ENCODE measurements at places on chromosomes 3 and 15. TPM values are rescaled to one million over a fixed set of nuclear protein-coding genes. Genes with fewer than 3 reads are reported as not detected.

IL17RB gene
- 9.5 TPM for total RNA-seq

CPLX3 gene
- total RNA-seq: 3.7 TPM

GOLGA6D gene
- 13.1 TPM for total RNA-seq

DOCK3 gene
- total RNA-seq: 11.2 TPM

HYPK gene
- 35.7 TPM for total RNA-seq

EXD1 gene
- 42.9 TPM for total RNA-seq

FAM81A gene
- total RNA-seq: 5.6 TPM

TEX55 gene
- 158 TPM for total RNA-seq

GRCh38 chr3:56988458-56989168 lies 71.9 kb upstream of the SPATA12 start:
- H3K4me1 ChIP-seq: peaks cover 56% of the 10 kb centered on the region
- peak; percentile 90 for DNase-seq
- H3K27me3 ChIP-seq: no peaks in the 10 kb centered on the region
- no peaks in the 10 kb centered on the region for H3K36me3 ChIP-seq
- H3K4me3 ChIP-seq: no peak overlapping the region
- no peak overlapping the region for H3K27ac ChIP-seq

DNA sequence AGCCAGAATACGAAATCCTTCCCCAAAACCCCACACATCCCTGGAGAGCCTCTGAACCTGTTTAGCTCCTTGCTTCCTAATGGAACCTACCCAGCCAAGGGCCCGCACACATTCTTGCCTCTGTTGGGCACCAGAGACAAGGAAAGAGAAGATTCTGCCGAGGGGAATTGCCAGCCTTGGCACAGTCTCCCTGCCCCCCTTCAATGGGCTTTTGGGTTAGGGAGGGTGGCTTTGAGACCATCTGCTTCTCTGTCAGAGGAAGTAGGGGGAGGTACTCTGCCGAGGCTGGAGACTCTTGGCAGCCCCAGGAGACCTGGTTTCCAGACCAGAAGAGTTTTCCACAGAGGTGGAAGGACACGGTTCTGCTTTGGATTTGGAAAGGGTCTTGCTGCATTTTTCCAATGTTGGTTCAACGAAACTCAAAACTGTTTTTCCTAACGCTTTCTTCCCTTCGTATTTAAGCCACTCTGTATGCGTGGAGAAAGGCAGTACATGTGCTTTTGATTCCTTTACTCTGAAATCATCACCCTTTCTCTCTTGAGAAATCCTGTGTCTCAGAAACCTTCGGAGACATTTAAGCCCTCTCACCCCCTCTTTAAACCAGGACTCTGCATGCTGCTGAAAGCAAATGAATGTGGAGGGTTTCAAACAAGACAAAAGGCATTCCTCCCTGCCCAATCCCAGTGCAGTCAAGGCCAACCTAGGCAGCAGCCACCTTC lies 78.8 kb upstream of the PRR23C start:
- no peak for DNase-seq
- H3K4me1 ChIP-seq: no peaks in the 10 kb centered on the region
- no peak overlapping the region for H3K4me3 ChIP-seq
- H3K36me3 ChIP-seq: no peaks in the 10 kb centered on the region

DNA sequence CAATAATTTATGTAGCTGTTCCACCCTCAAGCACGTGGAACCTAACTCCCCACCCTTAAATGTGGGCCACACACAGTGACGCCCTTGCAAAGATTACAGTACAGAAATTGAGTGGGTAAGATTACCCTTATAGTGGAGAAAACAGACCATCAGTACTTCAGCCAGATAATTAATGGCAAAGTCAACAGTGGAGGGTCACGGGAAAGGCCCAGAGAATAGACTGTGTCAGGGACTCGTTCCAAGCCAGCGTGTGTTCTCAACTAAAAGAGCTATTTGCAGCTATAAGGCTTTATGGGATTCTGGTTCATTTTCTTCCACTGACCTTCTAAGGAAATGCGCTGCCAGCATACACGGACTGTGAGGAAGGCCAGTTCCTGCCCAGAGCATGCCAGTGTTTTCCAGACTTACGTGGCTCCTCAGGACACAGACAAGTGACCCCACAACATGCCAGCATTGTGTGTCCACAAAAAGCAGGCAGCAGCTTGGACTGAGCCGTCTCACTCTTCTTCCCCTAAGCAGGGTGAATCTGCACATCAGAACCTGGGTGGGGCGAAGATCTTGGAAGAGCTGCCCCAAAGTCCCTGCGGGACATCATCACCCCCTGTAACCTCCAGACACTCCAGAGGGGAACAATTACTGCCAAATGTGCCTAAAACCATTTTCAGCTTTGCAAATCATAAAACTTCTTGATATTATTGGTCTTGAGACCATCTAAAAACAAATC lies 428.5 kb downstream of the OCA2 start:
- H3K4me3 ChIP-seq: no peak overlapping the region
- DNase-seq: peak; percentile 60
- no peaks in the 10 kb centered on the region for H3K27me3 ChIP-seq
- H3K36me3 ChIP-seq: no peaks in the 10 kb centered on the region
- H3K4me1 ChIP-seq: no peaks in the 10 kb centered on the region

GRCh38 chr15:84023636-84024035 lies 211.9 kb upstream of the GOLGA6L4 start:
- H3K27me3 ChIP-seq: no peaks in the 10 kb centered on the region
- peak; percentile 60 for DNase-seq
- no peaks in the 10 kb centered on the region for H3K4me1 ChIP-seq
- H3K27ac ChIP-seq: no peak overlapping the region

DNA sequence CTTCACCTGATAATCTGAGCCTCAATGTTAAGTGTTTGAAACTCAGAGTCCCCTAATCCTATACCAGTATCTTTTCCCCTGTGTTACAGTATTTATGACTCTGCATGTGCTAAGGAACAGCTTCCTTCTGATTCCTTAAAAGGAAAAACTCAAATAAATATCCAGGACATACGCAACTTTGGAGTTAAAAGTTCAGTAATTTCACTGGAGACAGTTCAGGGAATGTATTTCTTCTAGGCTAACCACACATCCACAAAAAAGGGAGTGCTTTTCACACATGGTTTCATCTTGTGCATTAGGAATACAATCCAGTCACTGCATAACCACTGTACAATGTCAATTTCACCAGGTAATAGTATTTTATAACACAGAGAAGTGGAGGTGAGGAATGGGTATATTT lies 31.0 kb downstream of the PGBD4 start:
- no peaks in the 10 kb centered on the region for H3K36me3 ChIP-seq
- peaks cover 5% of the 10 kb centered on the region for H3K4me1 ChIP-seq
- no peak for DNase-seq
- no peaks in the 10 kb centered on the region for H3K27me3 ChIP-seq
- no peak overlapping the region for H3K27ac ChIP-seq

DNA sequence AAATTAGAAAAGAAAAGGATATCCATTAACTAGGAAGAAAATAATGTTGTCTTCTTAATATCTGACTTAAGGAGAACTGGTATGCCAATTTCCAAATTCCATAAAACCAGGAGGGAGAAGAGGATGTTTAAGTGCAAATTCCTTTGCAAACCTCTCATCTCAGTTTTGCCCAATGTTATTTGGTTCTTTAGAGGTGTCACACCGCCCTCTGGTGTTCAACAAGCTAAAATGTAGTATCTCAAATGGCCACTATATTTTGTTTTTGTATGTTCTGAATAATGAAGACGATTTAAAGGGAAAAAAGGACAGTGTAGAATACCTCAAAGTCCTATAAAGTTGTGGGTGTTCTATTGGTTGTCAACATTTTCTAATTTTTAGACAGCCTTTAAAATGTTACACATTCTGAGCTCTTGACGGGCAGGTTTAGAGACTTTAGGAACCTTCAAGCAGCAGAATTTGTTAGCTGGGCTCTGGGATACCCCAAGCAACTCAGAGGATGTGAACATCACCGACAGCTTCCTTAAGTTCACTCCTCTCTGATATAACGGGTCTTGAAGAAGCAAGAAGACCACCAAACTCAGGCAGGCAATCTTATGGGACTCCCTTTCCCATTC lies 458.3 kb downstream of the MFSD1 start:
- DNase-seq: peak; percentile 50
- H3K27me3 ChIP-seq: no peaks in the 10 kb centered on the region
- H3K4me1 ChIP-seq: no peaks in the 10 kb centered on the region
- no peak overlapping the region for H3K4me3 ChIP-seq
- no peak overlapping the region for H3K27ac ChIP-seq

DNA sequence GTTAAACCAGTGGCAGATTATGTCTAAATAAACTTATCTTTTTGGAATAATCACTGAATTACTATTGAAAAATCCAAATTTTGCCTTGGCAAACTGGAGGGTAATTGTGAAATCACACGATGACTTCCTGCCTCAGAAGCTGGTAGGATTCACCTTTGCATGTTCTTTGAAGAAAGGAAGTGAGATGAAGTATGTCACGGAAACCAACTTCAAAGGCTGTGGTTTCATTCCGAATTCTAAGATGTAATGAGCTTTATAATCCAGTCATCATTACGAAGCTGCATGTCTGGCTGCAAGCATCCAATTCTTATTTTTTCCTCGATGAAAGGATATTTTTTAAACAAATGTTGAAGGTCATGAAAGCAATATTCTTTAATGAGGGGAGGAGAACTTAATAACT lies 15.0 kb upstream of the ZBED2 start:
- no peak overlapping the region for H3K27ac ChIP-seq
- no peak overlapping the region for H3K4me3 ChIP-seq
- DNase-seq: no peak
- H3K4me1 ChIP-seq: no peaks in the 10 kb centered on the region

- no peaks in the 10 kb centered on the region for H3K27me3 ChIP-seq
- no peak for DNase-seq
- no peaks in the 10 kb centered on the region for H3K4me1 ChIP-seq
- no peaks in the 10 kb centered on the region for H3K36me3 ChIP-seq
- no peak overlapping the region for H3K27ac ChIP-seq
Observed at GRCh38 chr3:70890020-70890394, 577.6 kb upstream of the MDFIC2 start.

DNA sequence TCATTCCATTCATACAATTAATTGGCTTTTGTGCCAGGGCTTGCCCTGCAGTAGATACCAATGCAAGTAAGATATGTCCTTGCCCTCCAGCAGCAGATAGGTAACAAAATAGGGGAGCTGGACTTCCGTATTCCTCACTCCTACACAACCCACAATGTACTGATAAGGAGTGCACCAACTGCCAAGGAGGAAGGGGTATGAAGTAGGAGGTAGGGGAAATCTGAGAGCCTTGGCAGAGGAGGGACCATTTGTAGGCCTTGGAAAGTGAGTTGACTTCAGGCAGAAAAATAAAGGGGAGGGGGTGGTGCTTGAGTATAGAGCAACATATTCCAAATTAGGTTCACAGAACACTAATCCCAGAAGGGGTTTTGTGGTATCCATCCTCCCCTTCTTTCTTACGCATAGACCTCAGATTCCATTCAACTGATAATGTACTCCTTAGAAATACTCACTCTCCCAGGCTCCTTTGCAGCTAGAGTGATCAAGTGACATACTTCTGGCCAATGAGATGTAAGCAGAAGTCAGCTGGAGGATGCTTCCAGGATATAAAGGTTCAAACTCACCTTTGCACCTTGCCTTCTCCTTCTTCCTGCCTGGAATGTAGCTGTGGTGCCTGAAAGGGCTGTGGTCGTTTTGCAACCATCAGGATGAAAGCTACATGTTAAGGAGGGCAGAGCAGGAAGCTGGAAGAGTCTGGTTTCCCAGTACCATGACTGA lies 127.1 kb upstream of the SMAD3 start:
- H3K27ac ChIP-seq: no peak overlapping the region
- no peaks in the 10 kb centered on the region for H3K4me1 ChIP-seq
- no peaks in the 10 kb centered on the region for H3K36me3 ChIP-seq
- H3K4me3 ChIP-seq: no peak overlapping the region
- DNase-seq: no peak

- no peak for DNase-seq
- no peak overlapping the region for H3K4me3 ChIP-seq
- no peaks in the 10 kb centered on the region for H3K4me1 ChIP-seq
- no peaks in the 10 kb centered on the region for H3K27me3 ChIP-seq
Observed at GRCh38 chr3:114857299-114857701, 289.8 kb downstream of the ZBTB20 start.

GRCh38 chr3:194574639-194575483 lies 58.4 kb downstream of the TMEM44 start:
- H3K27ac ChIP-seq: no peak overlapping the region
- H3K4me1 ChIP-seq: peaks cover 7% of the 10 kb centered on the region
- H3K27me3 ChIP-seq: no peaks in the 10 kb centered on the region
- H3K36me3 ChIP-seq: no peaks in the 10 kb centered on the region
- DNase-seq: no peak
- no peak overlapping the region for H3K4me3 ChIP-seq

- peak; percentile 82 for DNase-seq
- no peaks in the 10 kb centered on the region for H3K27me3 ChIP-seq
- H3K4me1 ChIP-seq: peaks cover 7% of the 10 kb centered on the region
Observed at GRCh38 chr3:127690823-127691452, 18.2 kb downstream of the ABTB1 start.

DNA sequence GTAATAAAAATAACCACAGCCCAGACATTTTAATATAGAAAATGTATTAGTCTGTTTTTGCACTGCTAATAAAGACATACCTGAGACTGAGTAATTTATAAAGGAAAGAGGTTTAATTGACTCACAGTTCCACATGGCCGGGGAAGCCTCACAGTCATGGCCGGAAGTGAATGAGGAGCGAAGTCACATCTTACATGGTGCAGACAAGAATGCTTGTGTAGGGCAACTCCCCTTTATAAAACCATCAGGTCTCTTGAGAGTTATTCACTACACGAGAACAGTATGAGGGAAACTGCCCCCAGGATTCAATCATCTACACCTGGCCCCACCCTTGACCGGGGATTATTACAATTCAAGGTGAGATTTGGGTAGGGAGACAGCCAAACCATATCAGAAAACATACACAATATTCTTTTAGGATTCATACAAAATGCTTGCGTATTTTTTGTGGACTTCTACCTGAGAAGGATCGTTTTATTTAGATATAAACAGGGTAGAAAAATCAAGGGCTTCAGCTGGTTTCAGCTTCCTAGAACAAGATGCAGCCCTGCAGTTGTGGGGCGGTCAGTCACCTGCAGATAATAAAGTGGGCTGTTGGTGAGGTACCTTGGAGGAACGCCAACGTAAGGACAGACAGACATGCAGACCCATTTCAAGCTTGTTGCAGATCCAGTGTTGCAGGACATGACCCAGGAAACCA lies 101.9 kb downstream of the TNIK start:
- H3K36me3 ChIP-seq: no peaks in the 10 kb centered on the region
- H3K4me1 ChIP-seq: peaks cover 4% of the 10 kb centered on the region
- no peak overlapping the region for H3K4me3 ChIP-seq
- DNase-seq: no peak
- no peak overlapping the region for H3K27ac ChIP-seq

- H3K4me3 ChIP-seq: no peak overlapping the region
- H3K36me3 ChIP-seq: no peaks in the 10 kb centered on the region
- DNase-seq: no peak
- H3K27ac ChIP-seq: no peak overlapping the region
- H3K27me3 ChIP-seq: no peaks in the 10 kb centered on the region
- no peaks in the 10 kb centered on the region for H3K4me1 ChIP-seq
Observed at GRCh38 chr3:172913911-172914655, 163.6 kb downstream of the ECT2 start.

DNA sequence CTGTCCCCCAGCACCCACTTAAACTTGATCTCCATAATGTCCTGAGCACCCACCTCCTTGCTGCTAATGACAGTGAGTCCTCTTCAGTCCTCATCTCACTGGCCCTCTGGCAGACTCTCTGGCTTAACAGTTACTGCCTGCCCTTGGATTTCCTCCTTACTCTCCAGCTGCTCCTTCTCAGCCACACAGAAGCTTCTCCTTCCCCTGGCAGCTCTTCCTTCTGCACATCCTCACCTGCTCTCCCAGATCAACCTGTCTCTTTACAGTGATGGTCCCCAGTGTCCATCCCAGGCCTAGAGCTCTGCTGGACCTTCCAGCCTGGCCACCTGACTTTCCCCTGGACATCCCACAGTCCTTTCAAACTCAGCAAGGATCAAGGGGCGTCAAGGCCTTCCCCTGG lies 47.4 kb upstream of the SMAD3 start:
- no peaks in the 10 kb centered on the region for H3K27me3 ChIP-seq
- no peak overlapping the region for H3K4me3 ChIP-seq
- DNase-seq: no peak
- no peaks in the 10 kb centered on the region for H3K36me3 ChIP-seq
- H3K4me1 ChIP-seq: no peaks in the 10 kb centered on the region

Measured in testis (tissue), 5 donors.